Activated CD8-positive, alpha-beta T cell treated with anti-CD3 and anti-CD28 coated beads, Interleukin-2, amount 10 ng/mL, durations not matched to agents 7 days and 5 days (primary cell): ENCODE measurements at places on chromosomes 12 and 14. TPM values are rescaled to one million over a fixed set of nuclear protein-coding genes. Genes with fewer than 3 reads are reported as not detected.

DNA sequence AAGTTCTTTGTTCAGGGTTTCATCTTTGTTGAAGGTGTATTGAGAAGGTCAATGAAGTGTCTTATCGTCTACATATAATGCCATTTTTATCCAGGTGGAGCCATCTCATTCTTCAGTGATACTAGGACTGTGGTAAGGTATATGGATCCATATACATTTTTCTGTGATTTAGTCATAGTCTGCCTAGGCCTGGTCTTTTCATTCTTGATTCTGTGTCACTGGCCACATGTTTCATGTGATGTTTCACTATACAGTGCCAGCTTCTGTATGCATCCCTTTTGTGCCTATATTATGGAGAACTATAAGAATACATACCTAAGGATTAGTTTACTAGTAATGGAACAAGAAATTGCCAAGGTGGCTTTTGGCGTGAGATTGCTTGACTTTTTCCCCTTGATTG is 40.5 kb downstream of the VEZT start:
- no peak for DNase-seq

The OR11H12 gene
- total RNA-seq: not detected

The SOX5 gene
- total RNA-seq: not detected

- no peak for DNase-seq
Observed at GRCh38 chr12:2959505-2960389, 550 bp downstream of the TEAD4 start.
